ENCODE measurements at places on chromosomes 1 and 21.

DNA sequence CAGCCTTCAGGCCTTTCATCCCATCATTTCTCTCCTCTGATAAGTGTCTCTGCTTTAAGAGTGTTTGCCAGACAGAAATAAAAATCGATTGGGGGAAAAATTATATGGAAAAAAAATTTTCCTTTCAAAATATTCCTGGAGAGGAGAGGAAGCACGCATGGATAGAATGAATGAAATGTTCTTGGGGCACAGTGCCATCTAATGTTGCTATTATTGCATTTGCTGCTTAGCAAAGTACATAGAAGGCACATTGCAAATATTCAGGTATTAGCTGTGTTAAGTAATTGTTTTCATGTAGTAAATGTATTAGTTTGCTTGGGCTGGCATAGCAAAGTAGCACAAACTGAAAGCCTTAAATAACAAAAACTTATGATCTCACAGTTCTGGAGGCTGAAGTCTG, 18.1 kb downstream of the B3GALT5 start:
- no peak for DNase-seq

- no peak for DNase-seq
Observed at GRCh38 chr1:172801771-172802322, 142.9 kb downstream of the FASLG start.

DNA sequence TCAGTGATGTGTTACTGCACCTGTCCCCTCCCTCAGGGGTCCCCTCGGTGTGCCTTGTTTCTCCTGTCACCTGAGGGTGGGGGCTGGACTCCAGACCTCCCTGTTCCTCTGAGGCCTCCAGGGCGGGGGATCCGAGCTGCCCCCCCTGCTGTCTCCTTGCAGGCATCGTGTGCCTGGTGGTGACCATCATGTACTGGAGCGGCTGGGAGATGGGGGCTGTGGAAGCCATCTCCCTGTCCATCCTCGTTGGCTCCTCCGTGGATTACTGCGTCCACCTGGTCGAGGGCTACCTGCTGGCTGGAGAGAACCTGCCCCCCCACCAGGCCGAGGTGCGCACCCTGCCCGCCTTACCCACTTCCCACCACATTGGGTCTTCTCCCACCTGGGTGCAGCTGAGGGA, 56.4 kb downstream of the DISP3 start:
- no peak for DNase-seq

DNA sequence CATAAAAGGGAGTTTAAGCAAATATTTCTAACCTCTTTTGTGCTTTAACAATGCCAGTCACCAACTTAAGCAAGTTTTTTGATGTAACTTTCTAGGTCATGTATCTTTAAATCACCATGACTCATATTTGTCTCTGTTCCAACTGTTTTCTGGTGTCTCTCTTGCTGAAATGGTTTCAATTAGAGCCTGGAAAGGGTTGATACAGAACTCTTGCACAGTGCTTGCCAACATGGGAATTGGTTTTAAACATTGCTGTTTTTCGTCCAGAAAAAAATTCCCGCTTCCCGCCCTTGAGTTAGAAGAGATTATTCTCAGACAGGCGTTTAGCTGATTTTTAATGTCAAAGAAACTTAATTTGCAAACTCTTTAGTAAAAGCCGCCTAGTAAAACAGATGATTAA, 46.4 kb upstream of the SLC22A15 start:
- peak; percentile 16 for DNase-seq

DNA sequence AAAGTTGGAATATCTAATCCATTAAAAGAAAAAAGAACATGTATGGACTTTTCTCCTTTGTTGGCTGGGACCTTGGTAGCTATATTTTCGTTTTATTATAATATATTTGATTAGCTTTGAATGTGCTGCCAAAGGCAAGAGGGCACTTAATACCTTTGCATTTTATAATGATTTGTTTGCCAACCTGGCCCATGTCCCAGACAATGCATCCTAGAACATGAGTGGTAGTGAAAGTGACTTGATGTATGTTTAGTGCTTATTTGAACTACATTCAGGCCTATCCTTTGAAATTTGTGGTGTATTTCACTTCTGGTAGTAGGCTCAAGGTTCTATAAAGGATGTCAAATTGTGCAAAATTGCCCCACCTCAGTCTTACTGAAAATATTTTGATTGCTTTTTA, 25.9 kb downstream of the CACHD1 start:
- no peak for DNase-seq

GRCh38 chr1:39501666-39502065, 10.2 kb downstream of the BMP8A start:
- no peak for DNase-seq

GRCh38 chr1:242023805-242024204, 24.9 kb upstream of the MAP1LC3C start:
- DNase-seq = no peak

DNA sequence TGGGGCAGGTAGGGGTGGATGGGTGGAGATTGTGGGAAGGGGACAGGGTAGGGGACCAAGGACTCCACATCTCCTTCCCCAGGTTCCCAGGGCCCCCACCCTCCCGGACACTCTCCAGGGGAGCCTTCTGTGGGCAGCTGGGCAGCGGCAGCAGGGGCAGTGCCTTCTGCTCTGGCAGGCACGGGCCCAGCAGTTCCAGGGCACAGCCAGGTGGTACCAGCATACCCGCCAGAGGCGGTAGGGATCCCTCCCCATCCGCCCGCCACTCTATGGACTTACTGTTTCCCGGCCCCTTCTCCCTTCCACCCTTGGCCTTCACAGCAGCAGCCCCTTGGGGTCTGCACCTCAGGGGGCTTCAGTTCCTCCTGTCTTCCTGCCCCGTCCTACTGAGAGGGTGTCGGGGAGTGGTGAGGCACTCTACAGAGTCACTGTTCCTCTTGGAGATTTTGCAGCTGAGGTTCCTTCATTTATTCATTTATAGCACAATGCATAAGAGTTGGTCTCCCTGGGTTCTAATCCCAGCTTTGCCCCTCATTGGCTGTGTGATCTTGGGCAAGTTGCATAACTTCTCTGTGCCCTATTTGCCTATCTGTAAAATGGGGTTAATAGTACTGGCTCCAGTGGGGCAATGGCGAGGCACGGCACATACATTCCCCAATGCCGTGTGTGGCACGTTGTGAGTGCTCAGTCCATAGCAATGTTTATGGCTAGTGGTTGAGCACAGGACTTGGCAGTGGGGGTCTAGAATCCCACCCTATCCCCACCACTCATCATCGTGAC, 17.0 kb downstream of the C1orf167 start:
- DNase-seq = no peak

GRCh38 chr1:147673406-147673805, 3.1 kb upstream of the ACP6 start:
- no peak for DNase-seq

GRCh38 chr1:15501208-15502032, 22.6 kb downstream of the CASP9 start:
- DNase-seq = peak; percentile 68

DNA sequence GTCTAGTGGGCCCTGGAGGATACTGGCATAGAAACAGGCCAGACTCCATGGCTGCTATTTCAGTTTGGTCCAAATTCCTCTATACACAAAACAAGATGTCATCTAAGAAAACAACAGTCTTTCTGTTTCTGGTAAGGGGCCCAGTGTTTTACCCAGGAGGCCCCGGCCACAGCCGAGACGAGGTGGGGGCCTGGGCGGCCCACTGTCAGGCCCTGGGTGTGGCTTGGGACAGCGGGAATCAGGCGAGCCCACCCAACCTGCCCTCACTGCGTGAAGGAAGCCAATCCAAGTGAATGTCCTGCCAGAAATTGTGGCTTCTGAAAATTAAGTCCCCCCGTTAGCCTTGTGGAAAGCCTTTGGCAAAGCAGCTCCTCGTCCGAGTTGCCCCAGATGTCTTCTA, 31.2 kb upstream of the GPR153 start:
- no peak for DNase-seq

DNA sequence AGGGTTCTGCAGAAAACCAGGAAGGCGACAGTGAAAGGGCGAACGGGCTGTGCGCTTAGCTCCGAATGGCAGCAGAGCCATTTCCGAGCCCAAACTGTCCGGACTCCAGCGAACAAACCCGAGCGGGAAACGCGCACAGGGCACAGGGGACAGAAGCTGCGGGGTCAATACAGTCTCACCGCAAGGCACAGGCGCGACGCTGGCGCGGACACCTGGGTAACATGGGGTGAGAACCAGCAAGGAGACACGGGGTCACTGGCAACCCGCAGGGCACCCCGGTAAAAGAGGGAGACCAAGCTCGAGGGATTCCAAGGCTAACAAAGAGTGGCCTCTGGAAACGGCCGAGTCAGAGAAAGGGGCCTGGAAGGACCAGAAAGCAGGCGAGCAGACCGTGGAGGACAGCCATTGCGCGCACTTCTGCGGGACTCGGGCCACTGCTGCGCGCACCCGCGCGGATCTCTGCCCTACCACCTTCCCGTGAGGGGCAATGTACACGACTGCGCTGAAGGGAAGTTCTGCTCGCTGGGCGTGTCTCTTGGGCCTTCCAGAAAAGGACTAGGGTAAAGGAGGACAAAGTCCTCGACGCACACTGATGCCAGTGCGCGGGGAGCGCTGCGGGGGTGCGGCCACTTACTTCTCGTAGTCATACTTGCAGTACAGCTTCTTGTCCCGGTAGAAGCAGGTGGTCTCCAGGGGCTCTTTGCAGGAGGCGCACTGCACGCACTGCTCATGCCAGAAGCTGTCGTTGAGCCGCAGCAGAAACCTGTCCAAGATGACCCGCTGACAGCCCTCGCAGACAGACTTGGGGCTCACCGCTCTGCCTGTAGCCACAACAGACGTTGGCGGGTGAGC, 3.8 kb downstream of the LMX1A start:
- DNase-seq = no peak

GRCh38 chr21:44267655-44268142, 6.0 kb upstream of the DNMT3L start:
- DNase-seq = no peak

DNA sequence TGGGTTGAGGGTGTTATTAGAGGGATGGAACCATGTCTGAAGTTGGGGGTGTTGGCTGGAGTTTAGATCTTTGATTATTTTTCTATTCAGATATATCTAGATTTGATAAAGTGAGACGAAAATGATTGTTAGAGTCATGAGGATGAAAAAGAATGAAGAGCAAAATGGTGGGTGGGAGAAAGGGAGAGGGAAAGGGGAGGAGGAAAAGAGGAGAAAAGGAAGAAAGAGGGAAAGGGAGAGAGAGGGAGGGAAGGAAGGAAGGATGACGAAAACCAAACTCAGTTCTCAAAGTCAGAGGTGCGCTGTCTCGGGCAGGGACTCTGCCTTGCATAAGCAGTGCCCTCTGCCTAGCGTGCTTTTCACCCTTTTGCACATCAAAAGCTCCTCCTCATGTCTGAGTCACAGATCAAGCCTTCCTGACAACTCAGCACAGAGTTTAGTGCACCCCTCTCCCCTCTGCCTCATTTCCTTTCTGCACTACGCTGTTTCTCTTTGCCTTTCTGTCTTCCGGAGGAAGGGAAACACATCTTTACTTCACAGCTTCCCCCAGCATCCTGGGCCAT, 225.8 kb upstream of the PROX1 start:
- no peak for DNase-seq

GRCh38 chr1:67264152-67264551, 43.5 kb upstream of the IL12RB2 start:
- DNase-seq = no peak

- no peak for DNase-seq
Observed at GRCh38 chr1:219372916-219373615, 199.4 kb downstream of the LYPLAL1 start.

GRCh38 chr21:44397431-44398031, 44.1 kb downstream of the TRPM2 start:
- DNase-seq = no peak

DNA sequence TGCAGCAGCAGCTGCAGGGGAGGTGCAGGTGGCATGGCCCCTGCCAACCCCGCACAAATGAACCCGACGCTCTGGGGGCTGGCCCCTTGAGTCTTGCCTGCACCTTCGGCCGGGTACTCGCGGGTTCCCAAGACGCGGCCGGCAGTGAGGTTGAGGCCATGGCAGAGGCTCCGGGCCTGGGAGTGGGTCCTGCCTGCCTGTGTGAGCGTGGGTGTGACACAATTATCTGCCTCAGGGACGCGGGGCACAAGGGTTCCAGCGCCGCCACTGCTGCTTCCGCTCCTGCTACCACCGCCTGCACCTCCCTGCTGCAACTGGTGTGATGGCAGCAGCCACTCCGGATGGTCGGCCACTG, 20.9 kb upstream of the TGFB2 start:
- DNase-seq = peak; percentile 6

- no peak for DNase-seq
Observed at GRCh38 chr1:245894843-245895242, 612.2 kb downstream of the SMYD3 start.

DNA sequence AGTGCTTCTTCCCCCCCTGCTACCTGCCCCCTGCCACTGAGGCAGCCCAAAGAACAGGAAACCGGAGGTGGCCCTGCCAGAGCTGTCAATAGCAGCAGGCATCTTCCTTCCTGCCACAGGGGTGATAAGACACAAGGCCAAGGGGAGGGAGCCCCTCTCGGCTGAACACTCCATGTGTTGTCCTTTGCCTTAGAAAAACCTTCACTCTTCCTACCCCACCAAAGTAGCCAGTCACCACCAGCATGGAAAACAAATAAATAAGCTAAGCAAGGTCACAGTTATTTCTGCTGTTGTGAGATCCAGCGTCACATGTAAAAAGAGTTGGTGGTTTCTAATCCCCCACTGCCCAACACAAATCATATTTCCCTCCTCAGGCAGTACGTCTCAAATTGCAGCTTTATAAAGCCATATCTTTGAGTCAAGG, 104.8 kb upstream of the DPT start:
- DNase-seq = no peak

DNA sequence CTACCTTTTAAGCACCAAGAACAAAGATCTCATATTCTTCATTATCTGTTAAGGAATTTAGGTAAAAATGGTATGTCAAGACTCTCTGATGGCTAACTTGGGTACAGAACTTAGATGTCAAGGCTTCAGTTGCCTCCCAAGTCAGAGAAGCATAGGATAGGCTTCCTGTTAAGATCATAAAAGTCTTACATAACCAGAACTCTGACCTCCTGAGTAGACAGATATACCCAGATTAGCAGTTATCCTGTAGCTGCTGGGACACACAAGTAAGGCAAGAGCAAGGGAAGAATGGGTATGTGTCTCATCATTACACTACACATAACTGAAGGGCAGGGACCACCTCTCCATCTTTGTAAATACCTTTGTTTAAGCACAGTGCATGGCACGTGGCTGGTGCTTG, 15.4 kb upstream of the KLHL12 start:
- DNase-seq = no peak

DNA sequence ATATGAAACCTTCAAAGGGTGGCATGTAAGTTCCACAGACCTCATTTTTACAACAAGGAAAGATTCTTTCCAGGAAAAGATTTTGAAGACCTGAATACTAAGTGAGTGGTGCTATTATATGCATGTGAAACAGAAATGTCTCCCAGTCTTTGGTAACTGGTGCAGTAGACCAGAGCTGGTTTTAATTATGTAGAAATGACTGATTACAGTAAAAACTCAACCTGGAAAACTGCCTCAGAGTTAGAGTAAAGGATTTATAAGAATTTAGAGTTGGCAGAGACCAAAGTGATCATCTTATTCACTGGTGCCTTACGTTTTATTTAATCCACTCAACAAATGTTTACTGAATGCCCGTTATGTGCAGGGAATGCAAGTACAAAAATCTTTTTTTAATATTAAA, 30.2 kb upstream of the LRRC8D start:
- no peak for DNase-seq
